Osteocyte (in vitro differentiated cells): ENCODE measurements at places on chromosomes 12 and 14.

DNA sequence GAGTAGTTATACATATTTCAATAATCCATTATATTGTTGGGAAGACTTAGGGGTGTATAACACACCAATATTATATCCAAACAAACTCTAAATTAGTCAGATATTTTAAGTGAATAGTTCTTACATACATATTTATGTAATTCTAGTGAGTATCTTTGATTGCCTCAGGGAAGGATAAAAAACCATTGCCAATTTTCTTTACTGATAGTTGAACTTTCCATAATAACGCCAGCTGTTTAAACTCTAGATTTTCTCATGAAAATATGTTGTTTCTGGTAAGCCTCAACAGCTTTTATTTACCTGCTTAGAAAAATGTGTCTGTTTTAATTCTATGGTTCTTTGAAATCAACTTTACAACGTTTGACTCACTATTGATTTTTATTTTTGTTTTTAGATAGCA lies 959.6 kb upstream of the NOVA1 start:
- no peak for DNase-seq

DNA sequence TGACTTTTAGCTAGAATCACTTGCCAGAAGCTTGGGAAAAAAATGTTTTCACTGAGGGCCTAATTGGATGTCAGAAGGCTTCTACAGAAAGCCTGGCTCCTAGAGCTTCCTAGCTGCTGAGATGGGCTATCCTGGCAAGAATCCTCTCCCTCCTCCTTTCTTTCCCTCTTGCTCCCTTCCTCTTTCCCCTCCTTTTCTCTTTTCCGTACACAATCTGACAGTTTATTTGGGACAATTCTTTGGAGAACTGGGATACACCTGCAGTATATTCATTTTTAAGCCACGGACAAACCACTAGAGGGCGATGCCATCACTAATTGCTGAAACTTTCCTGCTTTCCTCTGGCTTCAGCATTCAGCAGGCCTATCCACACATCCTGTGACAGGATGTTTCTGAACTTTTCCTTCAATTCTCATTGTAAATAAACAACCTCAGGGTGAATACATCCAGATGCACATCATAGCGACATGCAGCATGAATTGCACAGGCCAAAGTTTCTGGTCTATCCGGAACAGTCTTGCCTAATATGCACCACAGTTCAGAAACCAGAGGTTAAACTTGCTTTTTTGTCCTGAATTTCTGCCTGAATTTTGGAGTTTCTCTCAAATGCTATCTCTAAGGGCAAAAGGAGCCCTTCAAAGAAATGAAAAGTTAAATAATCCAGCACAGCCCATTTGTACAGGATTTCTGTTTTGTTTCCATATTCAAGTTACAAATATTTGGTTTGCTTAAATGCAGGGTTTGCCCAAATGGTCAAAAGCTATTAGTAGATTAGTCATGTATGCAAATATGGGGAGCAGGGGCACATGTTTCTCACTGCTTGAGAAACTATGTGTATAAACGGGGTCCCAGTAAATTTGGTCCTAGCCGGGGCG lies 142.8 kb downstream of the PAWR start:
- no peak for DNase-seq

DNA sequence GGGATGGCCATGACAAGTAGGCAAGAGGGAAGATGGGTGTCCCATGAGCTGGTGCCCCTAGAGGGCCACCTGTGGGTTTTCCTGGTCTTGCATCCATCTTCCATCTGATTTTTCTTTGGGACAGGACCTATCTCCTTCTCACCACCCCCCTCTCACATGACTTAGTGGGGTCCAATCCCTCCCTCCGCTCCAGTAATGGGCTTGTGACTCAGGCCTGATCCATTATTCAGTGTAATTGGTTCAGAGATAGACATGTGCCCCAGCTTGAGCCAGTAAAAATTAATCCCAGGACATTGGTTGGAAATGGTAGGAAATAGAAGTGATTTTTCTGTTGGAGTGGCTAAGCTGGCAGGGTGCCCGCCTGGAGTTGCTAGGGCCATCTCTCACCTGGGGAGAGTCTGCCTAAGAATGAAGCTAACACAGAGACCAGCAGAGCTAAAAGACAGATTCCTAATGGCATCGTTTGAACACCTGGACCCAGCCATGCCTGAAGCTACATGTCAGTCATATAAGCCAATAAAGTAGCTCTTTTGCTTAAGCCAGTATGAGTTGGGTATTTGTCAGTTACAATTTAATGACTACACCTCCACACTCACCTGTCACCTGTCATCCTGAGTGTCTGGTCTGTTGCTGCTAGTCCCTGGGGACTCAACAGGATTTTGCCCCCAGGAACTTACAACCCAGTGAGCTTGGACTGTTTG lies 14.7 kb downstream of the RASAL1 start:
- no peak for DNase-seq

- DNase-seq = no peak
Measured at GRCh38 chr14:56562883-56563282, 16.7 kb upstream of the TMEM260 start.

DNA sequence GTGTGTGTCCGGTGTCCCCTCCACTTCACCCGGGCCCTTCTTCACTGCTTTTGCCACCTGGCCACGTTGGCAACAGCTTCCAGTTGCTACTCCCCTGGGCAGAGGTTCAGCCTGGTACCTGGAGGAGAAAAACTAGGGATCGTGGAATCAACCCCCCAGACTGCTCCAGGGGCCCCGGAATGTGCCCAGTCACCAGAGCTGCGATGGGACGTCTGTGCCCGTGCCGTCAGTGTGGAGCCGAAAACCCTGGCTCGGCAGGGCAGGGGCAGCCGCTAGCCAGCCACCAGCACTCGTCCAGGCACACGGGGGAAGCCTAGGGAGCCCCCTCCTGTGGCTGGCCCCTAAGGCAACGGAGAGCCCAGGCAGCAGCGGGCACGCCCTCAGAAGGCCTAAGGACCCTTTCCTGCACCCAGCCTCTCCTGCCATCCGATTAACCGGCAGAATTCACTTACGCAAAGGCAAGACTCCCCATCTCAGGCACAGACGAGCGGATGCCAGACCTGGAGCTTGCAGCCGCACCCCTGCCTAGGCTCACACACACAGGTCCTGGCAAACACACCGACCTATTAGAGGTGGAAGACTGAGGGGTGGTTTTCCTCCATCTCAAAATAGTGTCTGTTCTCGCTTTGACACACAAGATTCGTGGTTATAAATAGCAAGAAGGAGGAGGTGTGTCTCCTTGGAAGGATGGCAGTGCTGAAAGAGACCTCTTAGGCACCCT lies 62.6 kb downstream of the FBXL14 start:
- DNase-seq = peak; percentile 34

DNA sequence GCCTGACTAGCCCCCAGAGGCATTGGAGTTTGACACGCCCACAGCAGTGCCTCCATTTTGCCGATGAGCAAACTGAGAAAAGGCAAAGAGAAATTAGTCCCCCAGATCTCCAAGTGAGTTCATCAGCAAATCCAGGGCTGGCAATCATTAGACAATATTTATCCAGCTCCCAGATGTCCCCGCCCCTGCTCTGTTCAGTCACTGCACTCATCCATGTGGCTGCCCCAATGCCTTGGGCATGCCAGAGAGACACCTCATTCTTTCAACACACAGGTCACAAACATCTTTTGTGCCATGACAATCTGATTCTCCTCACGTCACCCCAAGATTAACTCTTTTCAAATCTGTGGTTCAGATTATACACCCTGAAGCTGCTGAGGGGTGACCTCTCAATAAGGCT lies 43.5 kb downstream of the DPF3 start:
- DNase-seq = no peak

- DNase-seq = no peak
Measured at GRCh38 chr12:41661141-41661765, 473.1 kb downstream of the PDZRN4 start.

DNA sequence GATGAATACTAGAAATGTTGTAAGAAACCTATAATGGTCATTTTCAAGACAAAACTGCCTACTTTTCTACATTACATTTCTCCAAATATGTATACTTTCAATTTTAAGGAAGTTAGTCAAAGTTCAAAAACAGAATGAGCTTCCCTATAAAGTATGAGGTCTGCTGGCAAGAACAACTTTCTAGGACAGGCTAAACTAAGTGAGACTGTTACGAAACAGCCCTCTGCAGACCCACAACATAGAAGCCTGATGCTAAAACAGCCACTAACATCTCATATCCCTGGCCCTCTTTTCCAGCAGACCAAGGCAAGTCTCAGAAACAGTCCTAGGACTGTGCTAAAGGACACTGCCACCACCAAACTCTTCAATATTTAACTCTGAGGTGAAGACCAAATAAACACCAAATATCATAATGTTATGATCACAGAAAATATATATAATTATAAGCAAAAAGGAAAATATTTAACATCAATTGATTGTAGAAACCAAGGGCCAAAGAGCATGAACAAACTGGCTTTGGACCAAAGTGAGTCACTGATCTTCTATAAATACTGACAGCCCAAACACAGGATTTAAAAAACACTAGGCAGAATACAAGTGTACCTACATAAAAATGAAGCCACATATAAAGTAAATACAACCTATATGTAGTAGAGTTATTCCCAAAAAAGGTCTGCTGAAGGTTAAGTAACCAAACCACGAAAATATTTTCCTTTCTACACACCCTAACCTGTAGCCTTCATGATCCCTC lies 27.7 kb downstream of the PPP4R3A start:
- no peak for DNase-seq

- DNase-seq = no peak
Measured at GRCh38 chr14:41549282-41549681, 57.4 kb upstream of the LRFN5 start.

DNA sequence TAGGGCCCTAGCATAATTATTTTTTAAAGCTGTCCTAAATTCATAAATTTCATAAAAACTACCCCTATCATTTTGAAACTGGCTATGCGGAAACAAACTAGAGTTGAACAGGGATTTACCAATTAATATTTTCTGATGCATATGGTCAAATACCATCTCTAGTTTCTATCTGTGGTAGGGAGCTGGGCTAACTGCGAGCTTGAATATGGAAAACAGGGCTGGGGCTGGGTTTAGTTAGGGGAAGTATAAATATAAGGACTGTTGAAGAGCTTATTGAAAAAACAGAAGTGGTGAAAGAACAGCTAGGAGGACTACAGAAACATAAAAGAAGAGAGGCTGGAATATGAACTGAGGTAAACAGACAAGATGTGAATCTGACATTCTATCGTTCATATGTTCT lies 91.8 kb downstream of the SLC38A1 start:
- DNase-seq = no peak

DNA sequence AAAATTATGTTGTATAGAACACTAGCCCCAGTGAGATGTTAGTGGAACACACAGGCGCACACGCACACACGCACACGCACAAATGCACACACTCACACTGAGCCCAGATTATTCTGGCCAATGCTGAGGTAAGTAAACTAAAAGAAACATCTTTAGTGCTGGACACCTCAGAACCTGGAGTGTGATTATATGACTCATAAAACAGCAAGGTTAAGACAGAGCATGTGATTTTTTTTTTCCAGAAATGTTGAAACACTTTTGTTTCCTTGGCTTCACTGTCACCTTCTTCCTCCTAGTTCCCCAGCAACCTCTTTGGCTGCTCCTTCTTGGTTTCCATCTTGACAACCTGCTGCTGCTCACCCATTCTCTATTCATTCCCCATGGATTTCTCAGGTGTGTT lies 141.0 kb upstream of the ALG10B start:
- no peak for DNase-seq

GRCh38 chr12:94095618-94096017 lies 52.8 kb upstream of the PLXNC1 start:
- no peak for DNase-seq

DNA sequence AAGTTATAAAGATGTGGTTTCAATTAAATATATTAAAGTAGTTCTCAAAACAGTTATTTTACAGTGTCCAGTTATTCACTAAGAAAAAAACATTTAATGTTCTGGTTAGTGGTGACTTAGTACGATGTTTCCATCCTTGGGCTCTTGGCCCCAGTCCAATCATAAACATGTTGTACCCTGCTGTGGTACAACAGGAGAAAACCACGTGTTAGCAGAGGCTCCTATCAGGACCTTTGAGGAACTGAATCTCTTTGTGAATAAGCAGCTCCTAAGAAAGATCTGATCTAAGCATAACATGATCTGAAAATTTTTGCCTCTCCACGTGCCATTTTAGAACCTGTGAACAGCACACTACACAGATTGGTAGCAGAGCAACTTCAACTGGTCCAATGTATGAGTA lies 234.0 kb downstream of the SYT1 start:
- DNase-seq = no peak

DNA sequence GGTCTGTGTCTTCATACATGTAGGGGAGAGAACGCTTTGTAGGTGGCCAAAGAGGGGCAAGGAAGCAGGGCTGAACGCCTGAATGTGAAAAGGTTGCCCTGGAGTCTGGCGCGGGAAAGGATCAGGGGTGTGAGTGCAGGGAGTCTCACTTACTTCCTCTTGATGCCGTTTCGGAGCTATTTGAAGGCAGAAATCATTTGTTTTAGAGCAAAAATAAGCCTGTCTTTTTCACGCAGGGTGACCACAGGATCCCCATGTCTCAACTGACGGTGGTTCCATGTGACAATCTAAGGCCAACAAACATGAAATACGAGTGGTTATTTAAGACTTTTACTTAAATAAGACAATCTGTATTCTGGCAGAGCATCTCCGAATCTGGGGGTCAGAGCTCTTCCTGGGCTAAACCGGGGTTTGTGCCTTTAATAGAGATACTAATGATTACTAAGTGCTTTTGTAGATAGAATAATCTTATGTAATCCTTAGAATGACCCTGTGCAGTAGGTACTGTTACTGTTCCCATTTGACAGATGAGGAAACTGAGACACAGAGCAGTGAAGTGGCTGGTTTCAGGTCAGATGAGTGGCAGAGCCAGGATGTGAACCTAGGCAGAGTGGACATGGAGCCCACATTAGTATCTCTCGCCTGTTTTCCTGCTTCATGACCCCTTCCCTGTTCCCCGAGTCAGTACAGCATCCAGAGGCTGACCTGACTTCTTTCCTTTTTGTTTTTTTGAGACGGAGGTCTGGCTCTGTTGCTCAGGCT lies 1.9 kb downstream of the BRI3BP start:
- DNase-seq = no peak
